Colonic mucosa (tissue), 4 donors: ENCODE measurements at places on chromosomes 1 and 21.
A peak's percentile ranks its signal among the peaks of the same experiment; 100 is the strongest.

- no peak for DNase-seq
Measured at GRCh38 chr1:42439940-42440339, 15.9 kb downstream of the ZMYND12 start.

DNA sequence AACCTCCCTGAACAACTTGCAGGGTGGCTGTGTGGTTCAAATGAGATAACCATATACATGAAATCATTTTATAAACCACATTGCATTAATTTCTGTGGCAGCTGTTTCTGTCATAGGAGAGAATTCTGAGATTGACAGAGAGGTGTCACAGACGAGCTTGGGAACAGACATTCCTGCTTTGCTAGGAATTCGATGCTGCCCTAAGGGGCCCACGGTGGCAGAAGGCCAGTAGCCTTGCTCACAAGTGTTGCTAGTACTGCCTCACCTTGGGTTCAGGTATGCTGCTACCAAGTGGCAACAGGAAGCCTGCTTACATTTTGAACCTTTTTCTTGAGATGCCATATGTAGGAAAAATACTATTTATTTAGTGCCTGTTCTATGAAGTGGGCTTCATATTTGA lies 13.4 kb downstream of the KCNA10 start:
- DNase-seq, result no peak

- DNase-seq, result no peak
Measured at GRCh38 chr1:228284148-228284495, 76.3 kb downstream of the OBSCN start.

GRCh38 chr1:237760951-237761350 lies 129.8 kb downstream of the ZP4 start:
- DNase-seq, result peak; percentile 22

DNA sequence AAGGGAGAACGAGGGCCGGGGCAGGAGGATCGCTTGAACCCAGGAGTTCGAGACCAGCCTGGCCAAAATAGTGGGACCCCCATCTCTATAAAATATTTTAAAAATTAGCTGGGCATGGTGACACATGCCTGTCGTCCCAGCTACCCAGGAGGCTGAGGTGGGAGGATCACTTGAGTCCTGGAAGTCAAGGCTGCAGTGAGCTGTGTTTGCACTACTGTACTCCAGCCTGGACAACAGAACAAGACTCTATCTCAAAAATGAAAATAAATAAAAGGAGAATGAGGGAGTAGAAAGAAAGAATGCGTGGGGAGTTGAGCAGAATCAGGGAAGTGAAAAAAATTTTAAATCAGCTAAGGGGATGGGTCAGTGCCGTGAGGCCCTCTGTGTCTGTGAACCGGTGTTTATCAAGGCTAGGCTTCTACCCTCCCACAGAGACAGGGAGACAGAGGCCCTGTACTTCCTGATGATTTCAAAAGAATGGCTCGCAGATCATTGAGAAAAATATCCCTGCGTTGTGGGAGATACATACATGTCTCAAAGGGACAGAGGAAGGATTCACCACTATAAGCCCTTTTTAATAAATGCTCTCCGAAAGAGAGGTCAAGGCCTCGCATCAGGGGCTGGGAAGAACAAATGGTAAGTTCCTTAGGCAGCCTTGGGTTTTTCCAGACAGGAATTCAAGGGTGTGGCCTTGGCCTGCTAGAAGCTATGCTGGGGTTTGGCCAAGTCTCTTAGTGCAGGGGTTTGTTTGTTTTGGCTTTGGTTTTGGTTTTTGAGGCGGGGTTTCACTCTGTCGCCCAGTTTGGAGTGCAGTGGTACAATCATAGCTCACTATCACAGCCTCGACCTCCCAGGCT lies 20.7 kb downstream of the IL10RB start:
- peak; percentile 62 for DNase-seq

GRCh38 chr1:110927484-110928075 lies 36.1 kb downstream of the LRIF1 start:
- DNase-seq, result no peak

DNA sequence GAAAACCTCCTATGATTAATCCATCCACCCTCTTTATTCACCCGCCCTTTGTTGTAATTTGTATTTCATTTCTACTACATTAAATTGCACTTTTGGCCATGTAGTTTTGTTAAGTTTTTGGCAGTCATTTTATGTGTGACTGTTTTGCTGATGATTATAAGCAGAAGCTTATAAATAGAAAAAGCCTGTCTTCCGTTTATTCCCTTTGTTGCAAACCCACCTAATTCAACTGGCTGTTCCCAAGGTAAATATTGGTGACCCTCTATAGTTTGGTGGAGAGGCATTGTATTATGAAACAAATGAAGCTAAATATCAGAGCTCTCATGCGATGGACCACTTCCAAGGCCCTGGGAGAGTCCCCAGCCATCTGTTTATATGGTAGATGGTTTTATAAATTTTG lies 36.7 kb upstream of the IGSF3 start:
- DNase-seq, result no peak

- no peak for DNase-seq
Measured at GRCh38 chr1:196607981-196608380, 259 bp downstream of the KCNT2 start.

GRCh38 chr1:209860293-209860881 lies 32.6 kb downstream of the UTP25 start:
- peak; percentile 71 for DNase-seq
